ENCODE measurements at places on chromosomes 1 and 21.

DNA sequence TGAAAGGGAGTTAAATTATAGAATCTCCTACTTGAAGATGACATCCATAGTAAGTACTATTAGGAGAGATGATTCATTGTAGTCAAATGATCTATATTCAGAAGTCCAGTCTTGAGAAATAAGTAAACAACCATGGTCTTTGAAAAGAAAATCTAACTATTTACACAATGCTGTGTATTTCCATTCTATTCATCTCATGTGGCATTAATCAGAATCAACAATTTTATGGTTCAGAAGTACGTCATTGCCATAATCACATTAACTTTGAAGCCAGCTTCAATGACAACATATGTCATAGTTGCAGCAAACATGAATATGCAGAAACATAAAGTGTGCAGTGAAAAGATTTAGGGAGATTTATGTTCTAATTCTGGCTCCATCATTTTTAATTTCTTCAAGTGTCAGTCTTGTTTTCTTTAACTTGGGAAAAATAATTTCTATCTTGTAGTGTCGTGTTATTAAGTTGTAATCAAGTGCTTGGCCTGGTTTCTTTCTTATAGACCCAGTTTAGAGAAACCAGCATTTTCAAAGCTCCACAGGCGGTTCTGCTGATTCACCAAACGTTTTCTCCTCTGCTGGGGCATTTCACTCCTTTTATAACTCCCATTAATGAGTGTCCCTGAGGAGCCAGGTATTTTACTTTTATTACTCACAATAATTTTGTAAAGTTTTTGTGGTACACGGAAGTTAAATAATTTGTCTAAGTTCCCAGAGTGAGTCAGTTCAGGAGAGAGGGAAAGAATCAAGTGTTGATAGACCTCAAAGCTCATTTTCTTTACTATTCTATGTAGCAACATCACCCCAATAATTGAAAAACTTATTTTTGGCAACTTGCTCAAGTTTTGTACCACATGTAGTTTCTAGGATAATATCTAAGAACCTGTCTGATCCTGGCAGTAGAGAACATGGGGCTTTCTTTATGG is 35.9 kb upstream of the PTGS2 start:
- peak; percentile 24 for DNase-seq

DNA sequence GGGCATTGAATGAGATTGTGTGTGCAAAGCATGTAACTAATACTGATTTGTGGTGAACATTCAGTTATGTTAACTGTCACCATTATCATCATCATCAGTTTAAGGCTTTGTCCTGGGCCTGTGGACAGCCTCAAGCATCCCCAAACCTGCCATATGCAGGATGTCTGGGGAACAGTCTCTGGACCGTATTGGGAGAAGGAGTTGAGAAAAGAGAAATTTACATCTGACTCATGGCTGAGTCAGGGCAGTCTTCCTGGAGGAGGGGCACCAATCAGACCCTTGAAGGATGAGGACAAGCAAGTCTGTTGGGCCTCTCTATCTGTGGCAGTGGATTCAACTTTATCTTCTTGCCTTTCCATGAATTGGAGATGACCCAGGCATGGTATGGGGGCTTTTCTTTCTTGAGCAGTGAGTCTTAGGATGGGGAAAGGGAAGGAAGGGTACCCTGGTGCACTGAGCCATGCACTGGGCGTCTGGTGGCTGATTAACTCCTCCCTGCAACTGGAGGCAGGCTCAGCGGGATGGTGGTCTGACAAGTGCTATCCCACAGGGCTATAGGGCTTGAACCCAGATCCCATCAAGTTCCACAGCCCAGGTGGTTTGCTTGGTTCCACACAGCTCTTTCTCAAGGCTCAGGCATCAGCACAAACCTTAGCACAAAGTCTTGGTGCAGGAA is 2.9 kb downstream of the PADI3 start:
- peak; percentile 70 for DNase-seq

DNA sequence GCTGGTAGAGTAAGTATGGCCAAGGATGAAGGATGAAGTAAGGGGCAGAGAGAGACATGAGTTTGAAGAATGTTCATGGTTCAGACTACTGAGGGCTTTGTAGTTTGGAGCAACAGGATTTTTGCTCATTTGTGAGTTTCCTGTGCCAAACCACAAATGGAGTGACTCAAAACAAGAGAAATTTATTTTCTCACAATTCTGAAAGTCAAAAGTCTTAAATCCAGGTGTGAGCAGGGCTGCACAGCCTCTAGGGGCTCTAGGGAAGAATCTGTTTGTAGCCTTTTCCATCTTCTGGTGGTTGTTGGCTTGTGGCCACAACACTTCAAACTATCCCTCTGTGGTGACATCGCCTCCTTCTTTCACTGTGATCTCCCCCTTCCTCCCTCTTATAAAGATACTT is 58.9 kb downstream of the RHOU start:
- peak; percentile 48 for DNase-seq

DNA sequence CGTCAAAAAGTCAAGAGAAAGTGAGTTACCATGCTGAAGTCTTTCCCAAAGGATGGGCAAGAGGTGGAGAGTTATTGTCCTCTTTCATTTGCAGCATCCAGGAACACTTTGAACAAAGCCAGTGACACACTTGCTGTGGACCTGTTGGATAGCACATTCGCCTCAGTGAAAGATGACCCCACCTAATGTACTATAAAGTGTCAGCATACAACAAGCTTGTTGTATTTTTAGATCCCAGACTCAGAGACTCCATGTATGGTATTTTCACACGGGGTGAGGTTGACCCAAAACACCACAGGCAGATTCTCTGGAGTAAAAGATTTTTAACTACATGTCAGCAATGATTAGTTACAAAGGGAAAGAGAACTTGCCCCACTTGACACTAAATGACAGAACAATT is 273.8 kb downstream of the PTBP2 start:
- DNase-seq = peak; percentile 42

- DNase-seq = peak; percentile 99
These were observed 75.3 kb upstream of the ARTN start for GRCh38 chr1:43858324-43858723.

- no peak for DNase-seq
These were observed 11.4 kb downstream of the SMYD2 start for GRCh38 chr1:214292322-214292721.

- peak; percentile 36 for DNase-seq
These were observed 36.3 kb downstream of the PRDM16 start for GRCh38 chr1:3105167-3105863.

- no peak for DNase-seq
These were observed 1284.7 kb downstream of the BRINP3 start for GRCh38 chr1:189192741-189193520.

GRCh38 chr1:165551469-165551868 is 7.7 kb downstream of the LRRC52 start:
- DNase-seq = no peak

GRCh38 chr1:8027748-8028570 is 1.9 kb upstream of the ERRFI1 start:
- peak; percentile 94 for DNase-seq

GRCh38 chr1:18849261-18849711 is 10.2 kb downstream of the TAS1R2 start:
- no peak for DNase-seq

DNA sequence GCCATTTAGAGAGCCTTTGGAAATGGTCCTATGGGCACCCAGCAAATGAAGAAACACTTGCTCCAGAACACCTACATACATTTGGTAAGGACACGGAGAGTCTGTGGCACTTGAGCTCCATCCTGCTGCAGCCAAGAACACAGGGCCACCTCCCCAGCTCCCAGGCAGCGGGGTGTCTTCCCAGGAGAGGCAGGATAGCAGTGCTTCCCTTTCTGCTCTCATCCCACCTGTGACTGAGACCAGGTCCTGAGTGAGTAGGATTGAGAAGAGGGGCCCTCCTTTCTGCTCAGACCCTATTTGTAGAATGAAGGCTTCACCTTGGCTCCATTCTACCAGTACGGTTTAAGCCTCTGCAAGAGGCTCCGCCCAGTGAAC is 4.1 kb downstream of the C1orf174 start:
- DNase-seq = no peak

DNA sequence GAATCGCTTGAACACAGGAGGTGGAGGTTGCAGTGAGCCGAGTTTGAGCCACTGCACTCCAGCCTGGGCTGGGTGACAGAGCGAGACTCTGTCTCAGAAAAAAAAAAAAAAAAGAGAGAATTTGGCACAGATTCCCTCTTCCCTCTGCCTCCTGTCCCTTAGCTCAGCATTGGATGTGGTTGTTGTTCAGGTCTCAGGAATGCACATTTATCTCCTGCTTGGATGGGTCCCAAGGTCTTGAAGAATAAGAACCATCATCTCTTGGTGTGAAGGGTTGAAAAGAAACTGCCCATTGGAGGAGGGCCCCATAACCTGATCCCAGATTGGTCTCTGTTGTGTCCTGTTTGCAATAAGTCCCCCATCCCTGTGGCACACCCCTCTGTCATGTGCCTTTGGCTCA is 34.9 kb downstream of the UBIAD1 start:
- DNase-seq = peak; percentile 62

- peak; percentile 53 for DNase-seq
These were observed 138.7 kb downstream of the GALNT2 start for GRCh38 chr1:230205719-230206198.

DNA sequence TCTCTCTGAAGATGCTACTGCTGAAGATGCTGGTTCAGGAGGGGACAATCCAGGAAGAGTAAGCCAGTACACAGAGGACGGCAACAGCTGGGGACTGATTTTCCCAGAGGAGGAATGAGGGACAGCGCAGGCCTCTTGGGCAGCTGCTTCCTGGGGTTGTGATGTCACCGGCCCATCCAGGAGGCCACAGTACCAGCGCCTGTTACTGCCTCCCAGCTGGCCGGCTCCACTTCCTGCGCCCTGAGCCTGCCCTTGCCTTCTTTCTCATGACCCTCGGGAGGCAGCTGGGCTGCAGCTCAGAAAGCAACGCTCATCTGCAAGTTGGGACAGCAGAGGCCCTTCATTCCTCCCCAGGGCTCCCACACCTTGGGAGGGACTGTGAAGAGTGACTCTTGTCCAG is 21.9 kb upstream of the ID3 start:
- DNase-seq = peak; percentile 37

DNA sequence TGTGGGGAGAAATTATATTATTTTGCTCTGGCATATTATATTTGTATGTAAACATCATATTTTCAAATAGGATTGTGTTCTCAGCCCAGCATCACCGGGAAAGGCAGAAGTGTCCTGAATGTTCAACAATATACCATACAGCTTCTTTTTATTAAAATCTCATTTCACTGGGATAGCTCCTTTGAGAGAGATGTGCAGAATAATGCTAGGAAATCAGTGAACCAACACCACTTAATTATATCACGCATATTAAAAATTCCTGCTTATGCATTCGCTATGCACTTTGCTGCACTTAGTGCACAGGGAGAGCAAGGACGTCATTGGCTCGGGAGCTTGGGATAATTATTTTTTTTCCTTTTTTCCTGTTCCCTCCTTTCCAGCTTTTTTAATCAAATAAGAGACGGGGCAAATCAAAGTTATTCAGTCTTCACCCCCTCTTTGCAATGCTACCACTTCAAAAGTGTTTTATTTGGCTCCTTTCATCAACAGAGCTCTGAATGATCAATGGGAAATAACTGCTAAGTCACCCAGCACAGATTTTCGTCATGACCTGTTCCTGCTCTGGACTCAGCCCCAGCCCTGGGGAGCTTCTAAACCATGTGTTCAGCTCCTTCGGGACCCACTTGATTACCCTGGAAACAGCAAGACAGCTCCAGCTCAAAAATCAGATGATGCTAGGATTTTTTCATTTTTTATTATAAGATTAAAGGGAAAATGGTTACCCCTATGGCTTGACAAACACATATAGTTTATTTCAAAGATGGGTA is 165.5 kb upstream of the DUSP10 start:
- DNase-seq = peak; percentile 30

DNA sequence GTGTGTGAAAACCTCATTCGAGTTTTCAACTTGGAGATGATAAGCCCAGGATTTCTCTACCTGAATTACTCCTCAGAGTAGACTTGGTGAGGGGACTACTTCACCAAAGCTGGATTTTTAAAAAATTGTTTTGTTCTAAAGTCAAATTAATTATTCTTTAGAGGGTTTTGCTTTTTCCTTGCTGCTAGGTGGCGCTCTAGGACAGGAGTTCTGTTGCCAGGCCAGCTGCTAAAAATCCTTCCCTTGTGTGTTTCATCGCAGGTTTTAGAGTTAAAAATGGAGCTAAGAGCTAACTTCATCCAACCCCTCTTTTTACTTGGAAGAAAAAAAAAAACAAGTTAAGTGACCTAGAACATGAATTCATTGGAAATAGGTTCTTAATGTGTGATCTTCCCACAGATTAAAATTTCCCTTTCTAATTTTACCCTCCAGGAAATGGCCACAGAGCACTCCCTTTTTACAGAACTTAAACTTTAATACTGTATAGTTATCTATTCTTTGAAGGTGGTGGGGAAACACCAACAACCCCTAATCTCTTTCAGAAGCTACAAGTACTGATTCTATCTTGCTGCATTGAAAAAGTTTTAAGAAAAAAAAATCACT is 36.7 kb upstream of the FAM163A start:
- peak; percentile 57 for DNase-seq

Measured in fibroblast of skin of right biceps (primary cell).